SW 1271 (cell line): ENCODE measurements at places on chromosomes 16 and 17.

GRCh38 chr16:50315346-50315997 lies 49.1 kb downstream of the ADCY7 start:
- DNase-seq: no peak

DNA sequence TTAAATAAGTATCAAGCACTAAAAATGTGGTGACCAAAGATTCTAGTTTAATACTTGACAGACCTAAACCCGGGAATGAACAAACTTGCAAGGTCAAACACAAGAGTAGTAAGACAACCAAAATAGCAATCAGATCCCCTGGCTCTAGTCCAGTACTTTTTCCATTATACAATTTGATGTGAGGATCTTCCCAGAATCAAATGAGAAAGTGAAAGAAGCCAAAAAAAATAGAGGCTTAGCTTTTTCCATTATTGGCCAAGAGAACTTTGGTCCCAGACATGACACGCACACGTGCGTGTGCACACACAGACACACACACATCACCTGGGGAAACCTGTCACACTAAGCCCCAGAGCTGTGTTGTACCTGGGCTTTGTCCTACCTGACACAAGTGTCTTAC lies 300.6 kb upstream of the CDH5 start:
- no peak for DNase-seq

- peak; percentile 40 for DNase-seq
These were observed at the start of gene KIFC3 for GRCh38 chr16:57802341-57803133. Gene KIFC3, minus strand, starts transcription at chr16:57802491. Its CDS starts 4,248 bp downstream, at chr16:57798243.

DNA sequence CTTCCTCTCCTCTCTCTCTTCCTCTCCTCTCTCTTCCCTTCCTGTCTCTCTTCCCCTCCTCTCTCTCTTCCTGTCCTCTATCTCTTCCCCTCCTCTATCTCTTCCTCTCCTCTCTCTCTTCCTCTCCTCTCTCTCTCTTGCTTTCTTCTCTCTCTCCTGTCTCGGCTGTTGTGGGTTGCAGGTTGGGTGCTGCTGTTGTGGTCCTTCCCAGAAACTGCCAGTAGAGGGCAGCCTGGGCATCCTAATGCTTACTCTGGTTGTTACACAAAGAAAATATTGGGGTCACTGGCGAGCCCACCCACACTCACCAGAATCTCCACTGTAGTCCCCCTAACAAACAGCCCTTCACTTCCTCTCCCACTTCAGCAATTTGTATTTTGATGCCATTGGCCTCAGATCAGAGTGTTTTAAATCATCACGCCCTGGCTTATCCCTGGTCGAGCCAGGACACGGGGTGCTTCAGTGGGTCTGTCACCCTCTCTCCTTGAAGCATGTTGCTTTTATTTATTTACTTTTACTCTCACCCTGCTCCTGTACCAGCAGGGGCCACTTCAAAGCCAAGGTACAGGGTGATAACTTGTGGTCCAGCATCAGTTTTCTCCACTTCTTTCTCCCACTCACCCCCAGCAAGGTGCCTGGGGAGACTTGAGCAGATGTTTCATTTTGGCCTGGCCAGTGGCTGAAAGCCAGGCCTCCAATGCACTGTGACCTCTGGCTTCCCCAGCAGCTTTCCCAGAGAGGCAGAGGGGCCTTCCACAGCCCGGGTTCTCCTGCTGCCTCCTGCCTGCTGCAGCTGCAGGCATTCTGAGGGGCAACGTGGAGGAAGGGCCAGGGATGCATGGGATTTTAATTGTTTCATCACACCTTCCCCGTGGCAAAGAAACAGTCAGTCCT lies 4.7 kb upstream of the MMP15 start:
- DNase-seq: no peak

- DNase-seq: no peak
These were observed 723.4 kb downstream of the MAF start for GRCh38 chr16:78877114-78877655.

DNA sequence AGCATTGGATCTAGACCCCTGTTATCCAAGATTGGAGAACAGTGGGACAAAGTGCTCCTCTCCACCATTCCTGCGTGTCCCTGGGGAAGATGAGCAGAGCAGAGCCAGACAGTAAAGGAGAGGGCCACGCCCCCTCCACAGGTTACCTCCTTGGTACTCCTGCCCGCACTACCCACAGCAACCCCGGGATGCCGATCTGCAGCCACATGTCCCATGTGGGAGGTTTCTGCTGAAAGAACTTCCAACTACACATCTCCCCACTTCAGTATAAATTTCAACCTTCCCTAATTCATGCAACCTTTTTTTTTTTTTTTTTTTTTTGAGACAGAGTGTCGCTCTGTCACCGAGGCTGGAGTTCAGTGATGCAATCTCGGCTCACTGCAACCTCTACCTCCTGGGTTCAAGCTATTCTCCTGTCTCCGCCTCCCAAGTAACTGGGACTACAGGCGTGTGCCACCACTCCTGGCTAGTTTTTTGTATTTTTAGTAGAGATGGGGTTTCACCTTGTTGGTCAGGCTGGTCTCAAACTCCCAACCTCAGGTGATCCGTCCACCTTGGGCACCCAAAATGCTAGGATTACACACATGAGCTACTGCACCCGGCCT lies 2.3 kb downstream of the RAB37 start:
- no peak for DNase-seq

GRCh38 chr17:385836-386140 lies 33.2 kb upstream of the RPH3AL start:
- DNase-seq: no peak

GRCh38 chr17:10251212-10251948 lies 53.0 kb upstream of the GAS7 start:
- DNase-seq: no peak

- DNase-seq: no peak
These were observed 14.4 kb upstream of the DOK4 start for GRCh38 chr16:57500578-57501111.

GRCh38 chr16:86868786-86869185 lies 290.4 kb downstream of the FOXL1 start:
- DNase-seq: no peak

DNA sequence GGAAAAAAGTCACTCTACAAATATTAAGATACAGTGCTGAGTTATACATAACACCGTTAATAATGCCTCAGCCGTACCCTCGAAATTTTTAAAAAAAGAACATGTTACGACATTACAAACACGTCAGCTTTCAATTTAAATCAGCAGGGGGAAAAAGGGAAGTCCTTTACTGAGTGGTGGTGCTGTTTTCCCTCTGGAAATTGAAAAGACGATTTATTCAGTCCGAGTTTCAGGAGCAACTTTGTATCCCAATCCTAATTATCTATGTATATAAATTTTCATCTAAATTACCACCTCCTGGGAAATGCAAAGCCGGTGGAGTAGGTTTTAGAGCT lies 1.3 kb downstream of the NETO2 start:
- DNase-seq: peak; percentile 20

DNA sequence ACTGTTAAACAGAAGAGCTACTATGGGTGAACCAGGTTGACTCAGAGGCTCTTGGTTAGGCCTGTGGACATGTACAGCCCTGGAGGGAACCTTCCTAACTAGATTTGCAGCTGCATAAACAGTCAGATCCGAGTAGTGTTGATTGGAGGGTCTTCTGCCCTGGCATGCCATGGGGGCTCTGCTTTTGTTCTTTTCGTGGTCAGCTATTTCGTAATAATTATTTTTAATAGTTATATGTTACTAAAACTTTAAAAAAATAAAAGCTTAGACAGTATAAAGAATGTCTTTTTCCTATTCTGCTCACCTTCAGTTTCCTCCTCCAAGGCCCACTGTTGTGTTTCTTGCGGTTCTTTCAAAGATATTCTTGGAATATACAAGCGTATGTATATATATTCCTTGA lies 67.4 kb upstream of the CLEC18A start:
- DNase-seq: no peak

GRCh38 chr16:88732172-88732960 lies 26.1 kb downstream of the CTU2 start:
- DNase-seq: no peak

GRCh38 chr17:21452377-21453143 lies 76.4 kb downstream of the KCNJ12 start:
- peak; percentile 21 for DNase-seq

GRCh38 chr16:77905374-77905920 lies 116.9 kb upstream of the CLEC3A start:
- no peak for DNase-seq

DNA sequence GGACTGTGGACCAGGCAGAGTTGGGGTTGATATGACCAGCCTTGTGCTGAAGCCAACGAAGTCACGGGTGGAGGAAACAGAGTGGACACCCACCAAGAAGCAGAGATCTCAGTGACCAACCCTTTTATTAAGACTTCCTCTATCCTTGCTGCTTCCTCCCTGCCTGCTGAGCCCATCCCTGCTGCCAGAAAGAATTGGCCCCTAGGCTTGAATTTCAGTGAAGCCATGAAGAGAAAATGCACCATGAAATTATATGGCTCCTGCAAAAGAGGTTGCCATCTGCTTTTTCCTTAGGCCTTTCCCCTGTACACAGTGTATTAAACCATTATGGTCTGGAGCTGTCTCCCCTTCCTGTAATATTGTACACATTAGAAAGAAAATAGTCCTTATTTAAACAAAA lies 246.7 kb downstream of the HS3ST3B1 start:
- no peak for DNase-seq

DNA sequence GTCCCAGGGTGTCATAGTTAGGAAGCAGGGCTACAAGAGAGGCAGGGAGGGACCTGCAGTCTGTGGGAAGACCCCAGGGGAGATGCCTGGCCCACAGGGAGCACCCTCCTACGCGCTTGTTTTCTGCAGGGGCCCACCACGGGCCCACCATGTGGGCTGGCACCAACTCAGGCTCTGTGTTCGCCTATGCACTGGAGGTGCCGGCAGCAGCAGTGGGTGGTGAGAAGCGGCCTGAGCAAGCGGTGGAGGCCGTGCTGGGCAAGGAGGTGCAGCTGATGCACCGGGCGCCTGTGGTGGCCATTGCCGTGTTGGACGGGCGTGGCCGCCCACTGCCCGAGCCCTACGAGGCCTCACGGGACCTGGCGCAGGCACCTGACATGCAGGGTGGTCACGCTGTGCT lies 15.0 kb downstream of the LLGL1 start:
- no peak for DNase-seq

GRCh38 chr17:77831474-77832179 lies 126.9 kb upstream of the TNRC6C start:
- DNase-seq: no peak

- no peak for DNase-seq
These were observed 9.8 kb downstream of the SLC38A10 start for GRCh38 chr17:81285179-81285878.

GRCh38 chr16:71226229-71227141 lies 4.0 kb downstream of the HYDIN start:
- DNase-seq: no peak

GRCh38 chr16:12141073-12141951 lies 164.8 kb downstream of the SNX29 start:
- no peak for DNase-seq

DNA sequence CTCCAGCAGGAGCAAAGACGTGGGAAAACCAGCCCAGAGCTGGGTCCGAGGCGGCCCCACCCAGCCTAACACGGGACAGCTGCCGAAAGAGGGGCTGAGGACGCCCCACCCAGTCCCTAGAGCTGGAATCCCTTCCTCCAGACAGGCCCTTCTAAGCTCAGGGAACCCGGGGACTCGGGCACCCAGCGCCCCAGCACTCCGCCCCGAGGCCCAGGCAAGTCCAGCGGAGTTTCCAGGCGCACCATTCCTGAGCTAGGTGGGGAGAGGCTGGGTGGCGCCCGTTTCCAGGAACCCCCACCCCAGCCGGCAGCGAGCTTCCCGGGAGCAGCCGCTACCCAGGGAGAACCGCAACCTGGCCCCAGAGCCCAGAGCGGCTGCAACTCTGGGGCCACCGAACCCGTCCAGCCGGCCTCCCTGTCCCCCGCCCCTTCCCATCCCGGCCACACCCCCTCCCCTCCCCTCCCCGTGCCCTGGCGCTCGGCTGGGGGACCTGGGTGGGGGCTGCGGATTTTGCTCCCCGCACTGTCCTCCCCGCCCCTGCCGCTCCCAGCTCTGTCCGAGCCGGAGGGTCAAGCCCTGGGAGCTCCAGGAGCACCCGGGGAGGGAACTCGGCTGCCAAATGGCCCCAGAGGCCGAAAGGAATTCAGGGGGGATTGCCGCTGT lies 536 bp downstream of the TMC6 start:
- DNase-seq: no peak

GRCh38 chr16:7742626-7743025 lies 410.0 kb downstream of the RBFOX1 start:
- DNase-seq: no peak

GRCh38 chr17:47665655-47666054 lies 15.9 kb downstream of the KPNB1 start:
- DNase-seq: no peak

DNA sequence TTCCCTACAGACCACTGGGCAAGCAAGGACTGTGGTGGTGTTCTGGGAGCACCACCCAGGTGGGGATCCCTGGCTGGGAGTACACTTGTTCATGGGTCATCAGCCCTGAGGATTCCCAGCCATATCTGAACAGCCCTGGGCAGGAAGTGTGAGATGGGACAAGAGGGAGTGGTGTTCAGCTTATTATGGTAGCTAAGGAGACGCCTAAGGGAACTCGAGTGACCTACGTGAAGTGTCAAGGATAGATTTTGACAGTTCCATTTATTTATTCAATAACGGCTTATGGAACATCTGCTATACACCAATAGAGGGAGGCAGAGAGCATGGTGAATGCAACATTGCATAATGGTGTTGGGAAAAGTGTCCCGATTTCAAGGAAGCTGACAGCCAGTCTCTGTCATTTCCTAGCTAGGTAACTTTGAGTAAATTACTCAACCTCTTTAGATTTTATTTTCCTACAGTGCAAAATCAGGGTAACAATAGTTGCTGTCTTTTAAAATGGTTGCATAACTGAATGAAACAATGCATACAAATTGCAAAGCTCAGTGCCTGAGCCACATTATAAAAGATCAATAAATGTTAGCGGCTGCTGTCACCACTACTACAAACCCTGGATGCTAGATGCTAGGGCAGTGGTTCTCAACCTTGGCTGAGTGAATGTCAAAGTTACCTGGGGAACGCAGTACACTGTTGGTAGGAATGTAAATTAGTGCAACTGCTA lies 534.1 kb downstream of the GRIN2A start:
- DNase-seq: peak; percentile 11

DNA sequence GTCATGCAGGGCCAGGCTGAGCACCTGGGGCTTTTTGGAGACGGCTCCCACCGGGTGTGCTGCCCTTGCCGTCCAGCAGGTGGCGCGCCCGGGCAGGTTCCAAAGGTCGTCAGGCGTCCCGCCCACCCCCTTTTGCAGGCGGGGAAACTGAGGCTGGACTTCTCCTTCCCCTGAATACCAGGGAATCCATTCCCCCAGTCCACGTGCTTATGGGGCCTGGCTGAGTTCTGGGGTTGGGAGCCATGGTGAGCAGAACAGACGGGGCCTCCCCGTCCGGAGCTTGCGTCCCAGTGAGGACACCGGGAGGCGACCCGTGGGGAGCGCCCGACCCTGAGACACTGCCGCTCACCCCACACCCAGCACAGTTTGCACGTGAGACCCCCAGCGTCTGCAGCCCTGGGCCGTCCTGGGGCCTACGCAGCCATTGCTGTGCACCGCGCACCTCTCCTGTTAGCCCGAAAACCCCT lies 51.8 kb upstream of the JPH3 start:
- DNase-seq: no peak

DNA sequence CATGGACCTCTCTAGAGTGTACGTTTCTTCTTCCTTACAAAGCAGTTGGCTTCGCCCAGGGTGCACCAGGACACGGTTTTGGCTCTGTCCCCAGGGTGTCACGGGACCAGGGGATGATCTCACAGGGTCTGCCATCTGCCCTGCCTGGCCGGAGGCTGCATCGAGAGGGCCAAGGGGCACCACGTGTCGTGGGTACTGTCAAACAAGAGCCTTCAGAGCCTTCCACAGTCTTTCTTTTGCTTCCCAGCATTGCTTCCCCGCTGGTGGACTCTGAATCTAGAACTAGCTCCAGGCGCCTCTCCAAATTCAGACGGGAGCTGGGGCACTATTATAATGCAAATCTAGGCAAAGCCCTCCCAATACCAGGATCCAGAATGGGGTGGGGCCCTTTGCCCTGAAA lies 47.9 kb downstream of the MAPT start:
- DNase-seq: no peak
